ENCODE measurements at places on chromosomes 3 and 15.

GRCh38 chr3:28267984-28268849 lies 26.8 kb downstream of the CMC1 start:
- DNase-seq = no peak

DNA sequence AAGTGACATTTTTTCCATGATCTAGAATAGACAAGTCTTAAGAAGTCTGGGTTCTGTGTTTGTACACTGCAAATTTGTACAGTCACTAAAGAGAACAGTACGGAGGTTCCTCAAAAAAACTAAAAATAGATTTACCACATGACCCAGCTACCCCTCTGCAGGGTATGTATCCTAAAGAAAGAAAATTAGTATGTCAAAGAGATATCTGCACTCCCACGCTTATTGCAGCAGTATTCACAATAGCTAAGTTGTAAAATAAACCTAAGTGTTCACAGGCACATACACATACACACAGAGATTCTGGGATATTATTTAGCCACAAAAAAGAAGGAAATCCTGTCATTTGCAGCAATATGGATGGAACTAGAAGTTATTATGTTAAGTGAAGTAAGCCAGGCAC lies 120.4 kb downstream of the ZIC1 start:
- DNase-seq = no peak

DNA sequence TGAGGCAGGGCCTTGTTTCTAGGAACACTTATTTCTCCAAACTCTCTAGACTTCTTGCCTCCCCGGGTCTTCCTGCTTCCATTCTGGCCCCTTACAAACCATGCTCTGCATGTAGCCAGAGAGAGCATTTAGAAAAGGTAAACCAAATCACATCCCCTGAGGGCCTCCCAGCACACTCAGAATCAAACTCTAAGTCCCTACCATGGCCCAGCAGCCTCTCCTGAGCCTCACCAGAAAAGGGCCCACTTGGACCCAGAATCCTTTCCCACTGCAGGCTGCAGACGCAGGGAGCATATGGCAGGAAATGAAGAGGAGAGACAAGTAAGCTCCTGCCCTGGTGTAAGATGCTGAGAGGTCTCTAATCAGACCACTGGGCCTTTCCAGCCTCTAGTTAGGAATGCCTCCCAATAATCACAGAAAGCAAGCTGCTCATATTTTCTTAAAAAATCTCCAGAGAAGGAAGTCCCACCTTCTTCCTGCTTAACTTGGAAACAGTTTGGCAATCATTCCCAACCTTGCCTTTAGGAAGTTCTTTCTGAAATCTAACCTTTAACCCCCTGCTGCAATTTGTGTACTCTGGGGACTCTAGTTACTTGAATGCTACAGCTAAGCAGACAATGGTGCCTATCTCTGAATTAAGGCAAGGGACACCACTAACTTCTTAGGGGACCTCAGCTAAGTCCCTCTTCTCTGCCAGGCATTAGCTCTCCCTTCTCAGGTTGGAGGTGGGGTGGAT lies 4.2 kb downstream of the AMOTL2 start:
- no peak for DNase-seq

DNA sequence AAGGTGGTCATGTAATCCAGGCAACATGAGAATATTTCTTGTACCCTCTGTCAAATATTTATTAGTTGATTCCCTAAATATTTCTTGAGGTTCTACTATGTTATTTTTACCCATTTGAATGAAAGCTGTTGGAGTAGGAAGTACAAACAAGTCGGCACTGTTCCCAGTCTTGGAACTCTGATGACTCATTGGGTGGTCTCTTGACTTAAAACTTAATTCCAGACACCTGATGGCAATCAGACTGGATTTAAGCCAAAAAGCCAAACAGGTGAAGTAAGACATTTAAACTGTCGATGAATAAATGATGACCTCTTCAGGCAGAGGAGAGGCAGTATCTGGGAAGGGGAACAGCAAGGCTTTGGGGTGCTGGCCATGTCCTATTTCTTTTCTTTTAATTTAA lies 22.8 kb downstream of the C2CD4A start:
- DNase-seq = no peak

- no peak for DNase-seq
These were observed 802 bp upstream of the CHRNB4 start for GRCh38 chr15:78641749-78642275.

DNA sequence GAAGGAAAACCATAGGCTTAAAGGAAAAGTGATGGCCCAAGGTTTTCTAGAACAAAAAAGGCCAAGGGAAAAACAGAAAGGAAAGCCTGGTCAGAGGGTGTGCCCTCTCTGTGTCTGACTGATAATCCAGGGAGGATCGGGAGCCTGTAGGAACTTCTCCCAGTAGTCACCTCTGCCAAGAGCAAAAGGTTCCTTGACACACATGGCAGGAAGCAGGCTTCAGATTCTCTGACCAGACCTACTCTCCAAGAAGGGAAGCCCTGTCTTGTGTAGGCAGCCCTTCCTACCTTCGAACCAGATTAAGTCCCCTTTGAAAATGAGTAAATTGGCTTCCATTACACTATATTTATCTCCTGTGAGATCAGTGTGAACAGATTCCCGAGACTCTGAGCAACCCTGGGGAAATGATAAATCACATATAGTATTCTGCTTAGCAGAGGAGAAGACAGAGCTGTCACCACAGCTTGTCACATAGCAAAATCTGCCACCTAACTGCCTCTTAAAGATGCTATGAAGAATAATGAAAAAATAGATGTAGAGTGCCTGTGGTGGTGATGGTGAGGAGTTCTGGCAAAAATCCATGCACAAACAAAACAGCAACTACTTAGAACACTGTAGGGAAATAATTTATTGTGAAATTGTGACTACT lies 38.8 kb downstream of the PARP14 start:
- no peak for DNase-seq

- DNase-seq = no peak
These were observed 9.1 kb upstream of the PLXNA1 start for GRCh38 chr3:126973814-126974213.

DNA sequence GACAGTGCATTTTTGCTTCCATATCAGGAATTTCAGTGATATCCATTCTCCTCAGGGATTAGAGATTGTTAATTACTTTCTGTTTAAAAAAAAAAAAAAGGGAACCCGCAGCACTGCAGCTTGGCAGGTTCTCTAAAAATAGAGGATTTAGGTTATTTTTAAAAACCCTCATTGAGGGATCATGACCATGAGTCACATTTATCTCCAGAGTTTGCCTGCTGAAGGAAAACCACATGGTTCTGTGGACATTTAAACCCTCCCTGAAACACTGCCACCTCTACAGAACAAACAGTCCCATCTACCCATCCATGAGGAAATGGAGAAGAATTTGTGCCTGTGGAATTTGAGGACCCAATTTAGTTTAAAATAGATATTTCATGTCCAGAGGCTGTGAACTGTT lies 66.2 kb upstream of the UBE2E1 start:
- no peak for DNase-seq

DNA sequence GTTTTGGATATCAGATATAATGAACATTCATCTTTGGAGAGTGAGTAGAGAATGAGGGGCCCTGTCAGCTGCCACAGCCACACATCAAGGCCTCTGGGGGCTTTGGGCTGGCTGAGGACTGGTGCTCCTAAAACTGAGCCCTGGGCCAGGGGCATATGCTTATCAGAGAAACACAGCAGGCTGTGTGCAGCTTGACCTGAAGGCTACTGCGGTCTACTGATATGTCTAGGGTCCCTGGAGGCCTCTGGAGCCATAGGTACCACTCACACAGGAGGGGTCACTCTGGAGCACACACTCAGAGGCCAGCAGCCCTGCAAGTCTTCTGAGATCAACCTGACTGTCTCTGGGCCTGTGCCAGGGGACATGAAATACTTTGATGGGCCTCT lies 7.6 kb downstream of the TF start:
- no peak for DNase-seq

DNA sequence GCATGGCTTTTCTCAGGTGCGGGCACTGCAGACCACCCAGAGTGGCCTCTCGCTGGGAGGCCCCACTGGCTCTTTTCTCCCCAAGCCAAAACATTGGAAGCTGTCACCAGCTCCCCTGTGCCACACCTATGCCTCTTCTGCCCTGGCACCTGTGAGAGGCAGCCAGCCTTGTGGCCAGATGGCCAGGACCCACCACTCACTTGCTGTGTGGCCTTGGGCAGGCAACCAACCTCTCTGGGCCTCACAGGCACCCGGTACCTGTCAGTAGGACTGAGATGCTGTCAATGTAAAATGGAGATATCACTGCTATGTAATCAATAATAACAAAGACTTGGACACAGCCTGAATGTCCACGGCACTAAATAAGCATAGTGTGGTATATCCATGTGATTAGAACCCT lies 36.5 kb downstream of the SRPRB start:
- no peak for DNase-seq

GRCh38 chr3:157129803-157130466 lies 30.0 kb downstream of the CCNL1 start:
- DNase-seq = peak; percentile 56

GRCh38 chr3:133865136-133865855 lies 30.4 kb downstream of the RAB6B start:
- DNase-seq = no peak

DNA sequence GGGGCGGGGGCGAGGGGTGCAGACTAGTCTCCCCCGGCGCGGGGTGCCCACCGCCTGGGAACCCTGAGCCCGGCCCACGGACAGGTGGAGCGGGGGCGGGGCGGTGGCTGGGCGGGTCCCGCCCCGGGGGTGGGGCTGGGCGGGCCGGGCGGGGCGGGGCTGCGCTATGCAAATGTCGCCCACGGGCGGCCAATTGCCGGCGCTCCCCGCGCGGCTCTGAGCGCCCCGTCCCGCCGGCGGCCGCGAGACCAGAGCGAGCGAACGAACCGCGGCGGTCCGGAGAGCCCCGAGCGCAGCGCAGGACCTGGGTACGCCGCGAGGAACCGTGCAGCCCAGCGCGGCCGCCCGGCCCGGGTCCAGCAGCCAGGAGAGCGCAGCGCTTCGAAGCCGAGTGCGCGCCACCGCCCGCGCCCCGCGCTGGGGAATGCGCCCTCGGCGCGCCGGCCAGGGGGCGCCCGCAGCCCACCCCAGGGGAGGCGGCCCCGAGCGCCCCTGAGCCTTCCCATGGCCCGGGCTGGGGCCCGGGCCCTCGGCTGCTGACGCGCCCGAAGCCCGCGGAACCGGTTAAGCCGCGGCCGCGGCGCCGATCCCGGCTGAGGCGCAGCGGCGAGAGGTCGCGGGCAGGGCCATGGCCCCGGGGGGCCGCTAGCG lies at the start of gene SEMA3F:
Gene SEMA3F, plus strand, starts transcription at position 485 of the 651 bp plus-strand sequence. CDS start 4,299 bp downstream, outside the sequence.
- peak; percentile 37 for DNase-seq

DNA sequence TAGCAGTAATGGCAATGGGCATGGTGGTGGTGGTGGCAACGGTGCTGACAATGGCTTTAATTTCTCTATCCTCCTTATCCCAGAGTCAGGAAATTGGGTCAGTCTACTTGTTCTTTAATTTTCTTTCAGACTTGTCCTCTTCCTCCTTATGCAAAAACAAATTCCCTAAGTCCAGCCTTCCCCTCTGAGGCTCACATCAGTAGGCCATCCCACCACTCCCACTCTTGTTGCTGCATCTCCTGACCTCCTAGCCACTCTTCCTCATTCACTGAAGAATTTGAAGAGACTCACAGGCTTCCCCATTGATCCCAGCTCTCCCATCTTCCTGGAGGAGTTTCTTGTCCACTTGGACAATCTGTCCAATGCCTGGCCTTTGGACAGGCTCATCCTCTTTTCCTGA lies 19.9 kb downstream of the DNAJB8 start:
- no peak for DNase-seq

DNA sequence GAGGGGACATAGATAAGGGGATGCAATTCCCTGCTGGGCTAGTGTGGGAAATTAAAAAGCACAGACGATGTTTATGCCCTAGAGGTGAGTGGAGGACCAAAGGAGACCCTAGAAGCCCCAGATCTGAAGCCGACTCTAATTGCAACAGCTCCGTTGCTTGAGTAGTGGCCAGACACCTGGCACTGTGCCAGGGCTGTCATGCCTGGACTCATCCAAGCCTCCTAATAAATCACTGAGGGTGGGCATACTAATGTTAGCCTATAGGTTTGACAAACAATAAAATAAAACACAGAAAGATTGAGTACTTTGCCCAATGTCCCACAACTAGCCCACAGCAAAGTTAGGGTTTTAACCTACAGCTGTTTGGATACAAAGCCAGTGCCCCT lies 25.4 kb upstream of the MRPS22 start:
- no peak for DNase-seq

DNA sequence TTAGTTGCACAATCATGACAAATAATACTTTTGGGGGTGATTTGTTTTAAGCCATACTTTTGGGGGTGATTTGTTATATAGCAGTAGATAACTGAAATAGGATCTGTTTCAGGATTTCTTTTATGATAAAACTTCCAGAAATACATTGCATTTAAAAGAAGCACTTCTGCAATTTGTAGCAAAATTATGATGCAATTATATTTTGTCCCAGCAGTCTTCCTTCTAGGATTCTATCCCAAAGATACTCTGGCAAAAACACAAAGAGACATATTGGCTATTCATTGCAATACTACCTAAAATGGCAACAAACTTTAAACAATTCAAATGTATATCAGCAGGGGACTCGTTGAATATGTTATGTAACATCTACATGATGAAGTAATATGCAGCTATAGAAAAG lies 78.9 kb upstream of the ANKRD28 start:
- DNase-seq = no peak

- no peak for DNase-seq
These were observed 116.2 kb upstream of the RASGRP1 start for GRCh38 chr15:38680775-38681174.

DNA sequence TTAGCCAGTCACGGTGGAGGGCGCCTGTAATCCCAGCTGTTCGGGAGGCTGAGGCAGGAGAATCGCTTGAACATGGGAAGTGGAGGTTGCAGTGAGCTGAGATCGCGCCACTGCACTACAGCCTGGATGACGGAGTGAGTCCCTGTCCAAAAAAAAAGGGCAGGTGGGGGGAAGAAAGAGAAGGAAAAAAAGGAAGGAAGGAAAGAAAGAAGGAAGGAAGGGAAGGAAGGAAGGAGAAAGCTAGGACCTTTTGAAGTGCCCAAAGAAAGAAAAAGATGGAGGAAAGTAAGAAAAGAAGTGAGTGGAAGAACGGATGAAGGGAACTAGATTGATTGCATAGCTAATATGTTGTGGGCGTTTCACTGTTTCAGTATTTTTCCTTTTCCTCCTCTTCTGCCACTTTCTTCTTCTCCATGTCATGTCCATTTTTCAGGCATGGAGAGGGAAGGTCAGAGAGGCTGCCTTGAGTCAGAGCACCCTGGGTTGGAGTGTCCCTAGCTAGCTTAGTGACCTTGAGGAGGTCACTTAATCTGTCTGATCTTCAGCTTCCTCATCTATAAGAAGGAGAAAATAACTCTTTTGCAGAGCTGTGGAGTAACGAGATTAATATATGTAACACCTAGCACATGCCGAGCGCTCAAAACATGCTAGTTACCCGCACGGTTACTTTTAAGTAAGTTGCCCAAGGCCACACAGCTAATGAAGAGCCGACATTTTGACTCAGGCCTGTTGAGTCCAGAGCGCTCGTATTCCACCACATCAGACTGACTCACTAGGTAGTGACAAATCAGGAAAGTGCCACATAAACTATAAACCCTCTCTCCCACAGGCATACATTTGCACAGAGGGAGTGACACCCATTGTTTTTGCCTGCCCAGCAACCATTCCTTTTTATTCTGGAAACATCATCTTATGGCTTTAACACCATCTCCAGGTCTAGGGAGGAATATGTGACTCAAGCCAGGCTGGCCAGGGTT lies 42.2 kb downstream of the BHLHE40 start:
- no peak for DNase-seq
